ENCODE measurements at places on chromosomes 5 and 9.

- no peak for DNase-seq
Observed at GRCh38 chr5:68225911-68226545, 10.5 kb downstream of the PIK3R1 start.

DNA sequence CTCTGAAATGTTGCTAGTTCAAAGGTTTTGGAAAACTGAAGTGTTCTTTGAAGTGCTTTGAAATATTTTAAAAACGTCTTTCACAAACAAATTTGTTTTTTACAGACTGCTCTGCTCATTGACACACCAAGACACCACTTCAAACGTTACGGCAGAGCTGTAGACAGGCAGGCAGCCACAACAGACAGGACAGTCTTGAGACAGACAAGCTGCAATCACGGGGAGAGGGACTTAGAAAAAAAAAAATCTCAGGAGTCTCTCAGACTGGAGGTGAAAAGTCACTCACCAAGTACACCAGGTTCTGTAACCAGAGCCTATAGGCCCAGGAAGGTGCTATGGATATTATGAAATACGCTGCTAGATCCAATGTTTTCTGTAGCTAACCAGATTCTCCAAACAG lies 135.4 kb downstream of the ISL1 start:
- no peak for DNase-seq

DNA sequence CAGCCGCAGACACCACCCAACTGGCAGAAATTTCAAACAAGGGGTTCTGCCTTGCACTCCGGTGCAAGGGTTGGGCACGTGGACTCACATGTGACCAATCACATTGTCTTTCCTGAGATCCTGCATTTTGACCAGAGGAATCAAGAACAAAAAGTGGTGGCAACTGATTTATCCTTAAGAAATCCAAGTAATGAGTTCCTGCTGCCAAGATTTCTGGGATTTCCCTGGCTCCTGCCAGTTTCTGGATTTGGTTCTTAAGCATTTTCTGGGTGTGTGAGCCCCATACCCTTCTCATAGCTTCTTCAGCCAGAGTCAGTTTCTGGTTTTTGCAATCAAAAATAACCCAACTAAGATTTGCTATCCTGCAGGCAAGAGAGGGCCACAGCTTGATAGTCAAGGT lies 17.4 kb upstream of the KCNIP1 start:
- DNase-seq: no peak

GRCh38 chr9:135926402-135927194 lies 19.3 kb upstream of the CAMSAP1 start:
- no peak for DNase-seq

GRCh38 chr9:16100537-16101091 lies 547.8 kb downstream of the CCDC171 start:
- DNase-seq: no peak

DNA sequence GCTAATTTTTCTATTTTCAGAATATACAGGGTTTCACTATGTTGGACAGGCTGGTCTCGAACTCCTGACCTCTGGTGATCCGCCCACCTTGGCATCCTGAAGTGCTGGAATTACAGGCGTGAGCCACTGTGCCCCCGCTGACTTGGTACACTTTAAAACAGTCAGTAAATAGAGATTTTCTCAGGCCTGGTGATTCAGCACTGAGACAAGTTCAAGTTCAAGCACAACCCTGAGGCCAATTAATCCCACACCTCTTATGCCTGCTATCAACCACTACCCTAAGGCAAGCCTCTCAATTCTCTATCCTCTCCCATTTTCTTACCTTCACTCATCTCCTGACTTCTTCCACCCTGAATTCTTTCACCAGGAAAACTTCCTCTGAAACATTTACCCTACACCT lies 18.9 kb downstream of the MUSK start:
- no peak for DNase-seq

DNA sequence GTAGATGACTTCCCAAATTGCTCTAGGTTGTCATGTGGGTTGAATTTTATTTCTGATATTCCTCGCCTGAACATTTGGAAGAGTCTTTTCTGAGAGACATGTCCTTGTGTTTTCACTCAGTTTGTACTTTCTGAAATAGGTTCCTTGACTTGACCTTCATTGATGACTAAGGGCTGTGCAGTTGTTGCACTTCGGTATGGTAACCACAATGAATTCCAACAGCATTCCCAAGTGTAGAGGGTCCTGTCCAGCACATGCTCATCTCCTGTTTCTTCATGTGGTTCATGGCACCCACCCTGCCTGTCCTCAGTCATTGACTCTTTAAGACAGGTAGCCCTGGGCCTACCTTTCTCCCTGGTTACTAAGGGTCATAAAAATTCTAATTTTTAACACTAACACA lies 527.8 kb downstream of the MTRR start:
- DNase-seq: no peak

GRCh38 chr5:6773342-6774035 lies 60.3 kb downstream of the TENT4A start:
- peak; percentile 69 for DNase-seq

DNA sequence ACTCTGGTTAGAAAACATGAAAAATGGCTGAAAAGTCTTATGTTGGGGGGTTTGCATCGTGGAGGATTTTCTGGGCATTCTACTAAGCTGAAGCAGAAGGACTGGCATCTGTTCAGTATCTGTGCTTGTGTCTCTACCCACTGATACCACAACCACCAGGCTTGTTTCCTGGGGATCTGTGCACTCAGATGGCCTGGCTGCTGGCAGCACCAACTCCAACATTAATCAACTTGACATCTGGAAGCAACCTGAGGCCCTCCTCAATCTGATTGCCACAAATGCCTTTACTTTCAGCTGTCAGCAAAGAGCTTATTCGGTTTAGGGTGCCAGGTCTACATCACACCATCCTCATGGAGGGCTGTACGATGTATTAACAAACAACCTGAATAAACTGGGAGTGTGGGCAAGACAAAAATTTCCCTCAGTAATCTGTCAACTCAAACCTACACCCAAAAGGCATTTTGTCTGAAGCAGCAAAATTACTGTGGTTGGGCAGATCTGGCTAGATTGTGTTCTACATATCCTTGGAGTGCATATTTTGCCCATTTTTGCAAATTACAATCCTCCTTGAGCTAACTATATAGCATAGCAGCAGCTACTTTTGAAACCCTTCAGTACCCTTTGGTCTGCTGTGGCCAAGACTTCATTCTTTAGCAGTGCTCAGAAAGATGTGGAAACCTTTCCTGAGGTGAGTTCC lies 74.6 kb downstream of the FOXD1 start:
- no peak for DNase-seq

- DNase-seq: peak; percentile 27
Observed at GRCh38 chr9:100216178-100216787, 117.2 kb downstream of the INVS start.

DNA sequence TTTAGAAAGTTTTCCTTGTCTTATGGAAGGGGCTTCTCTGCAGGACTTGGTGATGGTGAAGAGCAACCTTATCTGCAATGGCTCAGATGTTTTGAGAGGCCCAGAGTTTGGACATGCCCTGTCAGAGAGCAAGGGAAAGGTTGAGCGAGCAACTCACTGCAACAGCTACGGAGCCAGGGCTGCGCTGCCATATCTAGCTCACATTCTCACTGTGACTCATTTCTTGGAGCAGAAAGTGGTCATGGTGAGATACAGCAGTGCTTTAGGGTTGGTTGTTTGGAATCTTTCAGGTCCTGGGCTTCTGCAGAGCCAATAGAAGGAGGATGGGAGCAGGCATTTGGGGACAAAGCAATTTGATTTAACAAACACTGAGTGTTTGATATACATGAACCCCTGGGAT lies 12.3 kb downstream of the GLRA1 start:
- no peak for DNase-seq

DNA sequence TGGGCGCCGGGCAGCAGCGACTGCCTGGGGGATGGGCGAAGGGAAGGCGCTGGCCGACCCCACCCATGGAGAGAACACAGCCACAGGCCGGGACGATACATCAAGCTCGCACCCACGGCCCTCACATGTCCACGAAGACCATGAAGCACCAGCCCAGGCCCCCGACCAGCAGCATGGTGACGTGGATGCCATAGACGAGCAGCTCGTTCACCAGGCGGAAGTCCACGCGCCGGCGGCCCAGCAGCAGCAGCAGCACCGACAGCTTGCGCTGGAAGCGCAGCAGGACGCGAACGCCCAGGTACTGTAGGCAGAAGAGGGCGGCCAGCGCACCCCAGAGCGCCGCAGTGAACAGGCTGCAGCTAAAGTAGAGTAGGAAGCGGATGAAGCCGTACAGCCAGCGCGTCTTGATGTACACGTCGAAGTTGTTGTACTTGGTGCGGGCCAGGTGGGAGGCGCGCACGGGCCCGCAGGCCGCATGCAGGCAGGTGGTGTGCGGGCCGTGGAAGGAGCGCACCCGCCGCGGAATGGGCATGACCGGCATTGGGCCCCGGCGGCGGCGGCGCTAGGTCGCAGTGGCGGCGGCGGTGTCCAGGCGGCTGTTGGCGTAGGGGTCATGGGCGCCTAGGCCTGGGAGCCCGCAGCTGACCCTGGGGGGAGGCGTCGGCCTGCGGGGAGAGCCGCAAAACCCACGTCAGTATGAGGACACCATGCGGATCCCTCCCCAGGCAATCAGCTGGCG lies 2.1 kb downstream of the TMEM250 start:
- DNase-seq: no peak

DNA sequence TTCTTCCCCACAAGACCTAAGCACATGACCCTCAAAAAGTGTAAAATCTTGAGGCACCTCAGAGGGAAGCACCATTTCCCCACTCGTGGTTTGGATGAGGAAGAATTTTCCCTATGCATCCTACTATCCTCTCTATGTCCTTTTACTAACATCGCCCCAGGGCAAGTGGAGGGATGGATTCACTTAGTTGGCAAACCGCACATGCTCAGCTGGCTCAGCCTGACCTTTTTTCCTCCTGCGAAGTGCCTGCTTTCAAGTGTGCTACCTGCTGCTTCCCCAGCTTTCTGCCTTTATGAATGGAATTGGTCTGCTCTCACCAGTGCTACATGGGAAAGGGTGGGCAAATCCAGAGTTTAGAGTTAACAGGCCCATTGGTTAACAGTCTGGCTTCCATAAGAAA lies 56.6 kb upstream of the IFNK start:
- no peak for DNase-seq

GRCh38 chr9:16828340-16829281 lies 41.9 kb downstream of the BNC2 start:
- peak; percentile 78 for DNase-seq

DNA sequence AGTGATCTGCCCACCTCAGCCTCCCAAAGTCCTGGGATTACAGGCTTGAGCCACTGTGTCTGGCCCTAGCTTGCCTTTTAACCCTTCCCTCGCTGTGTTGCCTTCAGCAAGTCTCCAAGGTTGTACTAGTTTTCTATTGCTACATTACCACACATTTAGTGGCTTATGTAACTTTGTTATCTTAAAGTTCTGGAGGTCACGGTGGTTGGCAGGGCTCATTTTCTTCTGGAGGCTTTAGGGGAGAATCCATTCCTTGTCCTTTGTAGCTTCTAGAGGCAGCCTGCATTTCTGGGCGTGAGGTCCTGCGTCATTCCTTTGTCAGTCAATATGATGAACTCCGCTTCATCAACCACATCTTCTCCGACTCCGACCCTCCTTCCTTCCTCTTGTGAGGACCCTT lies 2.9 kb upstream of the PRRC2B start:
- no peak for DNase-seq

DNA sequence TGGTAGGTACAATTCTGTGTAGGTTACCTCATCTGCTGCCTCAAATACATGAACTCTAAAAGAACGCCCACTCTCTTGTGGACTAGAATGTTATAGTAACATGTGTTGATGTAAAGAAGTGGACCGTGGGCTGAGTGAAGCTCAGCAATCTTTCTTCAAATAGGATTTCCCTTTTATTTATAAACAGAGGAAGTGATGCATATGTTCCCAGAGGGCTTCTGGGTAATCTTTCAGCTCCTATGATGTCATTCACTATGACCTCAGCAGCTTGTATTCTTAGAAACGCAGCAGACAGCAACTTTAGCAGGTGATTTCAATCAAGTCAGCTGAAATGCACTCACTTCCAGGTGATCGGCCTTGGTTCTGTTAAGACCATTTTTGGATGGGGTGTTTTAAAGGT lies 14.4 kb downstream of the F2RL2 start:
- no peak for DNase-seq

GRCh38 chr9:109588415-109588814 lies 90.3 kb upstream of the PTPN3 start:
- no peak for DNase-seq

- DNase-seq: no peak
Observed at GRCh38 chr9:20387062-20387461, 235.2 kb downstream of the MLLT3 start.

DNA sequence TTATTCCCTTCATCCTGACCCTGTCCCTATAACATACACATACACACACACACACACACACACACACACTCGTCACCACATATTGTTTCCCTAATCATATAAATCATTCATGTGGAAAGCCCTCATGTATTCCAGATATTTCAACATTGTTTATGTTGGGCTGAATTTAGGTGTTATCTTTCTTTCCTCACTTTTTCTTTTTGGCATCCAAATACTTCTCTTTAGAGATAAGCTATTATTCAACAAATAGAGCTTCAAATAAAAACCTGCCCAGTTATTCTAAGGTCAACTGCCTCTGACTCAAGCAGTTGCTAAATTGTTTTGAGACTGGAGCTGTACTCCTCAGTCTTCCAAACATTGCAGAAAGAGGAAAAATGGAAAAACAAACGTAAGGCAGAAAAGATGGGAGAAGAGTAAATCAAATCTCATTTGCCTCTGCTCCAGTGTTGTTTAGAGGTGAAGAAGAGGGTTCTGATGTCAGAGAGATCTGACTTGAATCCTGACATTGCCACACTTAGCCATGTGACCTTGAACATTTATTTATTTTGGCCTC lies 215.7 kb downstream of the GAS1 start:
- DNase-seq: no peak

DNA sequence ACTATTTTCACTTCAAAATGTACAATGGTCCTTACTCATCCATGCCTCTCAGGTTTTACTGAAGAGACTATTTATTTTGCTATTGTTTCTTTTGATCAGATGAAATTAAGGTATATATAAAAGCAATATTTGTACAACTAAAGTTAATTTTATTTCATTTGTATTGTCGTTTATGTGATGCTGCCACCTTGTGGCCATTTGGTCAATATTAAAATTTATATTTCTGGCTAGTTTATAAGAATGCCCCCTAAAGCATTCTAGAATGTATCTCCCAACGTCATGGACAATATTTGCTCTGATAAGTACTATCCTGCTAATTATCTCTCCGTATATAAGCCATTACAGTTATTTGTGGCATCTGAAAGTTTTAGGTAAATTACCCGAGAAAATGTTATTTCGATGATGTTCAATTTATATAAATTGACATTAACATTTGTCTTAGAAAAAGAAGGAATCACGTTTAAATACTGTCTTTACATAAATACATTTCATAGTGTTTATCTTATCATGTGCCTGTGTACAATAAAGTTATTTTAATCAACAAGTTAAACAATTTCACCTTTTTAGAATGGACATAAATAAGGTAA lies 680.0 kb downstream of the TAF11L14 start:
- DNase-seq: peak; percentile 31

GRCh38 chr5:94694671-94695070 lies 76.2 kb downstream of the SLF1 start:
- no peak for DNase-seq
